ENCODE measurements at places on chromosomes 7 and 10.

GRCh38 chr10:71982269-71983178 lies 18.3 kb downstream of the CHST3 start:
- no peak for DNase-seq

DNA sequence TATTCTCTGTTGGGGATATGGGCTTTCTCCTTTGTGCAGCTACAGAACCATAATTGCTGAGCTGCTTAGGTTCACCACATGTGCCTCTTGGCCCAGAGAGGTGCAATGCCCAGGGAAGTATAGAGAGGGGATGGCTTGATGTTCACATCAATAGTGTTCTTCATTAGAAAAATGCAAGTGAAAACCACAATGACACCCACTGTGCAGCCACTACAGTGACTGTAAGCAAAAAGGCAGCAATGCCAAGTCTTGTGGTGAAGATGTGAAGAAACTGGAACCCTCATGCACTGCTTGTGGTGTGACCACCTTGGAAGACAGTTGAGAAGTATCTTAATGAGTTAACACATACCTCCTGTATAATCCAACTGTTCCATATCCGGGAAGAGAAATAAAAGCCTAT lies 318.9 kb upstream of the ZMIZ1 start:
- DNase-seq: no peak

DNA sequence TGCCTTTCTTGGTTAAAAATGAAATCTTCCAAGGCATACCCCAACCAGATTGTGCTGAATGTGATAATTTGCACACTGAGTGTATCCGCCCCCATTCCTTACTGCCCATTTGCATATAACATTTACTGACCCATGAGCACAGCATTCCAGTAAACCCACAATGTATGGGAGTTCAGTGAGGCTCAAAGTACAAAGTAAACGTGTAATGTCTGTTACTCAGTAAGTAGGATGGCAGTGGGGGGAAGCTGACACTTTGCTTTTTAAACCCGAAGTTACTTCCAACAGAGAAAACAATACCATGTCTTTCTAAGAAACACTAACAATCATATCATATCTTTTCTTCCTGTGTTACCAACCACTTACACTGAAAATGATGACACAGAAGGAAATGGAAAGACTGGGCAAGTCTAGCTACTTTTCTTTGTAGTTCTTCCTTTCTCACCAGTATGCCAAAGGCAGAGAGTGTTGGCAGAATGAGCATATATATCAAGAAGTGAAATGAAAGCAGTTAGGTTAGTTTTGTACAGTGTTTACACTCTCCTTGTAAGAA lies 27.1 kb upstream of the SOSTDC1 start:
- no peak for DNase-seq

DNA sequence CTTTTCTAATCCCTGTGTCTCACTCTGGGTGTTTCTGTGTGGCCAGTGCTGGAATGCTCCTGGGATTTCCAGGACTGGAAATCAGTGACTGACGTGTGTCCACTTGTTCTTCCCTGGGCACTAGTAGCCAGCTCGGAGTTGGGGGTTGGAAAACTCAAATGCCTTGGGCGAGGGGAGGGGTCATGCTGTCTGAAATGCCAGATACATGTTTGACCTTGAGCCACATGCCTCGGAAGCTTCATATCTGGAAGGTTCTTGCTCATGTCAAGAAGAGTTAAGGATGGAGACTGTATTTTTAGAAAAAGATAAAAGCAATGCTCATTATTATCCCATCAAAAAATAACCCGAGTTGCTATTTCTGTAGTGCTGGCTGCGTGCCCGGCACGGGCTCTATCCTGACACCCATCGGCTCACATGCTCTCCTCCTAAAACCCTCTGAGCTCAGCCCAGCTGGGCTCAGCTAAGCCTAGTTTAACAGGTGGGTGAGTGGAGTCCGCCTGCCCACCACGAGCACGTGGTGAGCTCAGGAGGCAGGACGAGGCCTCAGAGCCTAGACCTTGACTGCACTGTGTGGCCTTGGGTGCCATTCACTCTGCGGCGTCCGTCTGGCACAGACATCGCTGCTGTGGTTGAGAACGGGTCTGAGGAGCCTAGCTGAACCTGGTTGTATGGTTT lies 6.4 kb downstream of the DPYSL4 start:
- no peak for DNase-seq

DNA sequence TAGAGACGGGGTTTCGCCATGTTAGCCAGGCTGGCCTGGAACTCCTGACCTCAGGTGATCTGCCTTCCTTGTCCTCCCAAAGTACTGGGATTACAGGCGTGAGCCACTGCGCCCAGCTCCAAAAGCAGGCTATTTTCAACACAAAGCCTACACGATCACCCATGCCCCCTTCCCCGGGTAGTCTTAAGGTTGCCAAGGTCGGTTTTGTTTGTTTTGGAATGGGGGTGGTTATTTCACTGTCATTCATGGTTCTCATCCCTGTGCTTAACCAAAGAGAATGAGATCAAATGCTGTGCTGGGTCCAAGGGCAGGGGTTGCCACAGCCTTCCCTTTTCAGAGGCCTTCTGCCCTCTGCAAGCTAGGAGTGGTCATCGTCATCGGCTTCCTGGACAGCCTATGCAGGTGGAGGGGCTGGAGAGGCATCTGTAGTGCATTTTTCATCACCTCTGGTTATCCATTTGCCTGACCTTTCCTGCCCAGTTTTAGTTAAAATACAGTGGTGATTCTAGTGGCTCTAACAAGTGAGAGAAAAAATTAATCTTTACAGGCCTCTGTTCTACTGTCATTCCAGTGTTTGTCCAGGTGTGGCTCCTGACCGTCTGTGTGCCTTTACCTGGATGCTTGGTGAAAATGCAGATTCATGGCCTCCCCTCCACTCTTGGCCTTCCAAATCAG lies 11.4 kb downstream of the BLVRA start:
- no peak for DNase-seq

GRCh38 chr7:37531225-37531624 lies 82.6 kb upstream of the ELMO1 start:
- DNase-seq: no peak

DNA sequence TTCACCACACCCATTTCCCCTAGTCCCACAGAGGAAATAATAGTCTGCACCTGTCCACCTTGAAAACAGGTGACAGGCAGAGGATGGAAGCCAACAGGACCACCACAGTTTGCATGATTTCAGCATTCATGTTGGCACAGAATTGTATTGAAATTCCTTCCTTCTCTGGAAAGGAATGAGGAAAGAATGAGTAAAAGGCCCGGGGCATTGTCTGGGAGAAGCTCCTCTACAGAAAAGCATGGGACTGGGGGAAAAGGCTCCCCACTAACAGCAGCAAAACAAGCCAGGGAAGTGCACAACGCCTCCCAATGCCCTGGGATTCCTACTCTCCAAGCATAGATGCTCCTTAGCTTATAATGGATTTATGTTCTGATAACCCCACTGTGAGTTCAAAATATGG lies 28.5 kb upstream of the TOMM7 start:
- no peak for DNase-seq

DNA sequence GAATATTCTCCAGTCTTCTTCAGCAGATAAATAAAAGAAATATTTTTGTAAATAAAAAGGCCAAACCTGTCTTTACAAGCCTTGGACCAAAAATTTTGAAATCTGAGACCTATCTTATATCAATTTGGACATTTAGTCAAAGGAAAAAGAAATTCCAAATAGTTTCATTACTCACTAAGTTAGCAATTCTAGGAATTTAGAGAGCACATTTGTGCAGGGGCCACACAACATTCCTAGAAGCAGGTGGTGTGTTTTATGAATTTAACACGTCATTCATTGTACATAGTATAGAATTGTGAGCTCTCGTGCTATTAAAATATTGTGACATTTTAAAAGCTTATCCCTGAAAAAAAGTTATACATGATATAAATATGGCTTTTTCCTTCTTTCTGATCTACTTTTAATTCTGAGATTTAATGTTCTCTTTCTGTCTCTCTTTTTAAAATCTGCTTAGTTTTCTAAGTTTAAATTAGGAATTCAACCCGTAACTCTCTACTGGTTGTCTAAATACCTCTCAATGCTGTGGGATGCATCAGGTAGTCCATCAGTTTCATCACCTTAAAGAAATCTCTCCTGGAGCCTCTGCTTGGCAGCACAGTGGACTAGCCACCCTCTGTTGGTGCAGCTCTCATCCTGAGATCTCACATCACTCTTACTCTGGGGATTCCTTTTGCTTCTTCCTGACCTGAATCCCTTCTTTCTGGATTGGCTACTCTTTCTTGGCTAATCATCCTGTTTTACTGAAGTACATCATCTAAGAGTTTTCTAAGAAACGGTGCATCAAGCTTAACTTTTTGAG lies 124.5 kb downstream of the SEMA3E start:
- no peak for DNase-seq

DNA sequence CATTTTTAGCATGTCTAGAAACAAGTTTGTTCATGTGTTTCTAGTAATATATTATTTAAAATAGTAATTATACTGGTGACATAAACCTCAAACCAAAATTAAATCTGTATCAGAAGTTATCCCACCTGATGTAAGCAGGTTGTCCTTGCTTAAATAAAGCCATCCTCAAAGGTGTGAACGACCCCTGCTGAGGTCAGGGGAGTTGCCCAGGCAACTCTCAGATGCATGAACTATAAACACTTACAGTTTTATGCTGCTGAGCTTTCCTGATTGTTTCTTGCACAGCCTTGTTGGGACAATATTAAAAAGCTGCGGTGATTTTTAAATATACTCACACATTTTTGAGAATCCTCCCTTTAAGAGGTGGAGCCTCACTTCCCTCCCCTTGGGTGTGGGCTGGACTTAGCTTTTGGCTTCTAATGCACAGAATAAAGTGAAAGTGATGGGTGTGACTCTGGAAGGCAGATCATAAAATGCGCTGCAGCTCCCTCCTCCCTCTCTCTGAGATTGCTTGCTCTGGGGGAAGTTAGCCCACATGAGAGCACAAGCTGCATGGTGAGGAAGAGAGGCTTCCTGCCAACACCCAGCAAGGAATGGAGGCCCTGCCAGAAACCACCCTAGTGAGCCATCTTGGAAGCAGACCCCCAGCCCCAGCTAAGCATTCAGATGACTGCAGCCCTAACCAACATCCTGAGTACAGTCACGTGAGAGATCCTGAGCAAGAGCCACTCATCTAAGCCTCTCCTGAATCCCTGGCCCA lies 152.7 kb downstream of the SKIDA1 start:
- peak; percentile 33 for DNase-seq

DNA sequence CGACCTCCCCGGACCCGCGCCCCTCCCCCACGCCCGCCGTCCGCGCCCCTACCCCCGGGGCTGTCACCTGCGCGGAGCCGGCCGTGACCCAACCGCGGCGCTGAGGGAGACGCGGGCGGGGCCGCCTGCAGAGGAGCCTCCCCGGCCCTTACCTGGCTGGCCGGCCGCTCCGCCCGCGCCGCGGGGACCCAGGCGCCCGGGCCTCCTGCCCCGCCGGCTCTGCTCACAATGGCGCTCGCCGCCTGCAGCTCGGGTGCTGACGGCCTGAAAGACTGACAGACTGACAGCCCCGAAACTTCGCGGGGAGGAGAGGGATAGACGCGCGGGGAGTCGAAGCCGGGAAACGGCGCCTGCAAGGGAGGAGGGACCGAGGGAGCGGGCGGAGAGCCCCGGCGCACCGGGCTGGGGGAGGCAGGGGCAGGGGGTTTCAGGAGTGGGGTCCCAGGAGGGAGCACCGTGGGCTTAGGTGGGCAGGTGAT lies 393 bp downstream of the ZNF467 start:
- peak; percentile 25 for DNase-seq

DNA sequence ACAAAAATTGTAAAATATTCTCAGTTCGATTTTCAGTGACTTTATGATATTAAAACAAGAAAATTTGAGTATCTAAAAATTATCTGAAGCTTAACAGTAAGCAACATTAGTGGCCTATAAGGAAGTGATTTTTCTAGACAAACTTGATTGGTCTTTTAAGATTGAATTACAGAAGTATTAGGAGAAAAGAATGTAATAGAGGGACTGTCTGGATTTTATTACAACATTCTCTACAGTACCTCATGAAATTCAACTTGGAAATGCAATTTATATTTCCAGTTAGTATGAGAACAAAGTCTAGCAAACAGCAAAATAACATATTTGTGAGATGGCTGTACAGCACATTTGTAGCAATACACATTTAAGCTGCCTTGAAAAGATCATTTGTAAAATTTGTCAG lies 18.8 kb downstream of the REEP3 start:
- no peak for DNase-seq

GRCh38 chr10:16049782-16050181 lies 189.5 kb upstream of the MINDY3 start:
- no peak for DNase-seq

DNA sequence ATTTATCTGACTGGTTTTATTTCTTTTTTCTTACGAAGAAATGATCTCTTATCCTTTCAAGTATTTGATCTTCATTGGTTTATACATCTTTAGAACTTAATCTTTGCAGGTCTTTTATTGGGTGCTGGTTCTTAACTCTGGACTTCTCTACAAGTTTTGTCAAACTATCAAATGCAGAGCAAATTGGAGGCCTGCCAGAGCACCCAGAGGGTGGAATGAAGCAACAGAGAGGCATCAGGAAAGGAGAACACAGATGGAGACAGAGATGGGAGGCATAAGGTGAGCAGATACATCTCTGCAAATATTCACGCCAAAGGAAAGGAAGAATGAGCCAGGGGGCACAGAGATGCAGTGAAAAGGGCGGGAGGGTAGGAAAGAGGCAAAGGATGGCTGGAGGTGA lies 130.3 kb downstream of the PKD1L1 start:
- no peak for DNase-seq

DNA sequence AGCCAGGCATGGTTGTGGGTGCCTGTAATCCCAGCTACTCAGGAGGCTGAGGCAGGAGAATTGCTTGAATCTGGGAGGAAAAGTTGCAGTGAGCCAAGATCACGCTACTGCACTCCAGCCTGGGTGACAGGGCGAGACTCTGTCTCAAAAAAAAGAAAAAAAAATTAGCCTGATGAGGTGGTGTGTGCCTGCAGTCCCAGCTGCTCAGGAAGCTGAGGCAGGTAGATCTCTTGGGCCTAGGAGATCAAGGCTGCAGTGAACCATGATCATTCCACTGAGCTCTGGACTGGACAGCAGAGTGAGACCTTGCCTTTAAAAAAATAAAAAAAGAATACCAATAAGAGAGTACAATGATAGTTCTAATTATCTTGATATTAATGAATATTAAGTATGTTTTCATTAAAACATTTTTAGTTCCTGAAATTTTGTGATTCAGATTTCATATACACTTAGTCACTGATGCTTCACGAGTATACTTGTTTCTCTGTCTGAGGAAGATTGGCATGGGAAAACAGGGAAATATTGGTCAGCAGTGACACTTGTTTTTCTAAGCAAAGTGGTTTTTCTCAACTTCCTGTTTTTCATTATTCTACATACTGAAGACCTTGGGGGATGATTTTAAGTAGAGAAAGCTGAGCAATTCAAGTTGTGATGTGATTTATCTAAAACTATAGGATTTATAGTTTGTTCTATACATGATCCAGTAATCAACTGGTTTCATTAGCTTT lies 76.8 kb downstream of the ADK start:
- DNase-seq: peak; percentile 94

DNA sequence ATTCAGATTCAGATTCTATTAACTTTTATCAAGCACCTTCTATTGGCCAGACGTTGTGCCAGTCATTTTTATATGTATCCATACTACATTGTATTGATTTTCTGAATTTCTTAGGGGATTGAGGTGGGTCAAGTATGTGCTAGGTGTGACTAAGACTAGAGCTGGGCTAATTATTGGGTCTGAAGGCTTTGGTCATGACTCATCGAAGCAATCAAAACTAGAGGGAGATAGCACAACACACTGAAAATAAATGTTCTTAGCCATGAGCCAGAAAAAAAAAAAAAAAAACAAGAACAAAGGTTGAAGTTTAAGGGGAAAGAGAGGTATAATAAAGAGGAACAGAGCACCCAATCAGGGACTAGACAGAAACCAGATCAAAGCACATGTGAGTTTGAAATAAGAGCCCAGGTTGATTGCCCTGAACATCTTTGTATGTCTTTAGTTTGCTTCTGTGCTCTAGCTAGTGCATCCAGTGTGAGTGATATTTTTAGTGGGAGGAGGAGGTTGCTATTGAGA lies 171.6 kb upstream of the FOXP2 start:
- DNase-seq: no peak
